ENCODE measurements at places on chromosomes 6 and 20.

DNA sequence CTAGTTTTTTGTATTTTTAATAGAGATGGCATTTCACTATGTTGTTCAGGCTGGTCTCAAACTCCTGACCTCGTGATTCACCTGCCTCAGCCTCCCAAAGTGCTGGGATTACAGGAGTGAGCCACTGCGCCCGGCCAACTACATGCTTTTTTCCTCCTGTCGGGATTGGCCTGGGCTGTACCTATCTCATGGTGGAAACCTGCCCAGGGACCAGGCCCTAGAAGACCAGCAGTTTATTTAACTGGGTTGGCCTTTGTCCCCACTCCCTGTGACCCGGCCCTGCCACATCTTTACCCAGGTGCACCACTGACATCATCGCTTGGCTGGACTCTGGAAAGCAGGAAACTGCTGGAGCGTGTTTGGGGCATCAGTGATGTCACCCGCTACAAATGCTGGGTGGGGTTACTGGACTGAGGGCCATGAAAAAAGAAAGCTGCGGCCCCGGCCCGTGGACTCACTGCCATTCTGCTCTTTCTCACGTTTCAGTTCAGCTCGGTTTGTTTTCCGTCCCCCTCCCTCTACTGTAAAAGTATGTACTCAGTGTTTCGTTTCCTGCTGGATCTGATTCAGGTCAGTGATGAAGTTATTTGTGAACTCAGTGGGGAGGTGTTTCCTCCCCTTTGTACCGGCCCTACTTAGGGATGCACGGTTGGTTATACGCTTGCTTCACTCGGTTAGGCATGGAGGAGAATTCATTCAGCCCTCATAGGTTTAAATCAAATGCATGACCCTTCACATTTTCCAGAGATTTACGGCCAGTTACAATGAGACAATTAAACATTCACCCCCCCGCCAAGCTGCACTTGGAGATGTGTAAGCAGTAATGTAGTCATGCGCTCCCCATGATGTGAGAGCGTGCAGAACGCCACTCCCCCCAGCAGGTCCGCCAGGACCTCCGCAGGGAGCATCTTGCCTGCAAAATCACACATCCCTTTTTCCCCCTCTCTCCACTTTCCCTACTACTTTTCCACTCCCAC, 179.3 kb downstream of the MTHFD1L start:
- DNase-seq = no peak

- no peak for DNase-seq
Observed at GRCh38 chr6:170553534-170554012, 466 bp upstream of the PSMB1 start.

- no peak for DNase-seq
Observed at GRCh38 chr20:21516861-21517565, 3.1 kb upstream of the NKX2-2 start.

- DNase-seq = no peak
Observed at GRCh38 chr6:513058-513457, 121.5 kb downstream of the IRF4 start.

DNA sequence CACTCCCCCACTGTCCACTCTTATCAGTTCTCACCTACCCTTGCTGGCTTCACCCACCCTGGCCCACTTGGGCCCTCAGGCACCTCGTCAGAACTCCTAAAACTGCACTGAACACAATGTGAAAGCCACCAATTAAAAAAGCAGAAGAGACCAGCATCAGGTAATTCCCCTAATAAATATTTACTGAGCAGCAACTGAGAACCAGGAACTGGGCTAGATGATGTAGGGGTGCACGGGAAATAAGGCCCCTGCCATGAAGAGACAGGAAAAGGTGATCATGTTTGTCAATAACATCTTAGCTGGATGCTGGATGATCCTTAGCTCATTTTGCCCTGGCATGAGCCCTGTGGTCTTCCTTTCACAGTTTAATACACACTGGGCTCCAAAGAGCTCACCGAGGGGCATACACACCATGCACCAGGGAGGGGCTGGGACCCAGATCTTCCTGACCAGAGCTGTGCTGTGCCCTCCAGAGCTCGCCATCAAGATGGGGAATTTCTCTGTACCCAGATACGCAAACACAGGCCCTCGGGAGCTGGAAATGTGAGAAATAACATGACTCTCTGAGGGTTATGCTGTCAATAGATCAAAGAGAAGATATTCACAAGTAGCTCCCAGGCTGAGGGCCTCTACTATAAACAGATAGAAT, 113.6 kb upstream of the SLC22A16 start:
- DNase-seq = no peak

DNA sequence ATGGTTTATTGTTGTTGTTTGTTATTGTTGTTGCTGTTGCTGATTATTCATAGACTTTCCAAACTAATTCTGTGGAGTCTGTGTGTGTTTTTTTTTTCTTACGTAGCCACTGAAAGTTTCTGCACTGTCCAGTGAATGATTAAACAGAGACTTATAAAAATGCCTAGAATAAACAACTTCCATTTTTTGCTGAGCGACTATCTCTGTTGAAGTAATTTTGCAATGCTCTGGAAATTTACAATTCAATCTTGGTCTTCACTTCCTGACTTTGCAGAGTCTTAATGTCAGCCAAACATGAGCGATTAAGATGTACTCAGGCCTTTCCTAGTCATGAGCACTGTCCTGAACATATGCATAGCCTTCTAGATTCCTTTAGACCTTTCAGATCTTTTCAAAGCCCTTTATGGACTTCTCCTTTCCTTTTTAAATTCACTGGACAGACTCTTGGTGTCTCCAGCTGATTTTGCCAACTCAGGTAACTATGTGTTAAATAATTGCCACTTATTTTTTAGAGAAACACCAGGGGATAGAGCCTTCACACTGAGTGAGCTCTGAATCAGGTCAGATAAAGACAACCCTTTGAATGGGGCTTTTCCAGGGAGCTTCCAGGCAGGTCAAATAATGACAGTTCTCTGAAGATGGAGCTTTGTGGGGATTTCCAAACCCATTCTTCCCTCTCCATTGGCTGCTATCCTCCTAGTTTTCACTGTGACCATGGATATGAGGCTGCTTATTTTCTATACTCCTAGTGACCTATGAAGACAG, 622.8 kb upstream of the EPHA7 start:
- no peak for DNase-seq

GRCh38 chr20:33796263-33796906, 14.8 kb upstream of the CHMP4B start:
- no peak for DNase-seq

GRCh38 chr6:34513646-34514045, 42.5 kb downstream of the SPDEF start:
- DNase-seq = no peak

GRCh38 chr20:62316331-62317166, 13.8 kb downstream of the ADRM1 start:
- no peak for DNase-seq

All from cortex of kidney (tissue), 1 donor.